ENCODE measurements at places on chromosomes 3 and 15.

DNA sequence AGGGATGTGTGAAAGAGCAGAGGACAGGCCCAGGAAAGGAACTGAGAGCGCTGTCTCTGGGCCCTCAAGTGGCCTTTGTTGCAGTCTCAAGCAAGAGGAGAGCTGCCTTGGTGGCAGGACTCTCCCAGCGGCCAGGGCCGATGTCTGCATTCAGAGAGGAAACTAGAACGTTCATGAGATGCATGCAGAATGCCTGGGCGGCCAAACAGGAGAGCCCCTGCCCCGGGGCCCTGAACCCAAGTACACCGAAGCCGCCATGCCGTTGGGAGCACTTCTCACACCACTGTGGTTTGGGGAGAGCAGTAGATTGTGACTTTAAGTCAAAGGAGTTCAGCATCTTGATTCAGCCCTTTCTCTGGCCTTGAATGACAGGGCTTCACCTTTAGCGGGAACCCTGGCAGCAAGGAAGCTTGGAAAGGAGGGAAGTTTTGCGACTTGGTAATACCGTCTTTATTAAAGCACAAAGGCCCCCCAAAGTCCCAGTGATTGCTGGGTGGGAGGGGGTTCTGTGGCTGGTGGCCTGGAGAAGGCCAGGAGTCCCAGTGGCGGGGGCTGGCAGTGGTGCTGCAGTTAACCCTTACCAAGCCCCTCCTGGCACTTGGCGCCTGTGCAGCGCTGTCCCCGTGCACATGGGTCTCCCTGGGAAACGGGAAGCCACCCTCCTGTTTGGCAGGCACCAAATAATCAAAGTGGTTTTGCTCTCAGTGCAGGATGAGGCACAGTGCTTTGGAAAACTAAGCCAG, 36.2 kb downstream of the SLC6A11 start:
- no peak for DNase-seq

GRCh38 chr15:90143166-90143655, 40.9 kb upstream of the IDH2 start:
- DNase-seq: no peak

- DNase-seq: no peak
Observed at GRCh38 chr3:158167737-158168557, 58.1 kb downstream of the RSRC1 start.

DNA sequence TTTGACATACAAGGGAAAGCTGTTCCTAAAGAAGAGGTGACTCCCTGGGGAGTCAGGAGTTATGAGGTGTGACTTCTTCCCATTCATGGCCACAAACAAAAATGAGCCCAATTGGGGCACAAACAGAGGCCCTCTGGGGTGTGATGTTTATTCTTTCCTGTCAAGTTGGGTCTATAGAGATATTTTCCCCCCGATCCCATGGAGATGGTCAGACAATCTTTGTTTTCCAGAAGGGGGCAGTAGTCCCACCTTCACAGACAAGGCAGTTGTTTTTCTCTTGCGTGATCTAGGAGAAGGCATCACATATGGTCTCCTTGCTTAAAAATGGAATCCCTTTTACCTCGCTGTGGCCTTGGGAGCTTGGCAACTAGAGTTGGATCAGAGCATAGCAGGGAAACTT, 110.3 kb downstream of the MFSD1 start:
- no peak for DNase-seq

DNA sequence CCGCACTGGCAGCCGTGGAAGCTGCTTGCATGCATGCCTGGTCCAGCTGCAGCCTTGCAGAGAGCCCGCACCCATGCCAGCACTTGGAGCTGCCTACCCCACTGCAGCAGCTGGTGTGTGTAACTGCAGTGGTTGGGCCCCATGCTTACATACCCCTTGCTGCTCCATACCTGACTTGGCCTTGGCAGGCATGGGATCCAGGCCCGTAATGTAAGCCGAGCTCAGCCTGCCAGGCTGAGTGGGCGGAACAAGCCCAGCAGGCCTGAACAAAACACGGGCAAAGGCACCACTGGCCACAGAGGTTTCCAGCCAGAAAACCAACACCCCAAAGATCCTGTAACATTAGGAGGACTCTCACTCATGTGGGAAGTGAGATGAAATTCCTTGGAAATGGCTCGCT, 48.3 kb downstream of the SLC6A20 start:
- no peak for DNase-seq

GRCh38 chr15:78676424-78677110, 35.6 kb upstream of the CHRNB4 start:
- DNase-seq: no peak

DNA sequence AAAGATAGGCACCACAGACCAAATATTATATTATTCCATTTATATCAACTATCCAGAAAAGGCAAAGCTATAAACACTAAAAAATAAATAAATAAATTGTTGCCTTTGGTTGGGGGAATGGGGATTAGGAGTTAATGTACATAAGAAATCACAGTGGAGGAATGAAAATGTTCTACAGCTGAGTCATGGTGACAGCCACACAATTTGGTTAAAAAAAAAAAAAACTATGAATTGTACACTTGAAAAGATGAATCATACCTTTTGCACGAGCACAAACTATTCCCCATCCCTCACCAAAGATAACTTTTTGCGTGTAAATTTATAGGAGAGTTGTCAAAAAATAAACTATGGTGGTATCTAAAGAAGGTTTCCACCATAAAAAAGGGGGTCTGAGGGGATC, 103.2 kb downstream of the TBC1D5 start:
- no peak for DNase-seq

DNA sequence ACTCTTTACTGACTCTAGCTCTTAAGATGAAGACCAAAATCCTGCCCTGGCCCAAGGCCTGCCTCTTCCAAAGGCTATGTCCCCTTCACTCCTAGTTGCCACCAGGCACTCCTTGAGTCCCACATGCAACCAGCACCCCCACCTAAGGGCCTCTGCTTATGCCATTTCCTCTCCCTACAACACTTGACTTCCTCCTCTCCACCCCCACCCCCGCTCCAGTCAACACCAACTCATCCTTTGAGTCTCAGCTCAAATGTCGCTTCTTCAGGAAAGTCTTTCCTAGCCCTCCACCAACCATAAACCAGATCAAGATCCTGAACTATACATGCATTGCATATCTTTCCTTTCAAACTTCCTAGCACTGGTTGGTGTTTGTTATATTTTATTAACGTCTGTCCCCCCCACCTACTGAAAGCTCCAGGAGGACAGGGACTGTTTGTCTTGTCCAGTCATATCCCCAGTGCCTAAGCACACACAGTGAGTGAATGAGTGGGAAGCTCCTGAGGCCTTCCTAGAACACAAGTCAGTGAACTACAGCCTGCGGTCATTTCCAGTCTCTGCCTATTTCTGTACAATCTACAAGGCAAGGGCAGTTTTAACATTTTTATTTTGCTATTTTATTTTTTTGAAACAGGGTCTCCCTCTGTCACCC, 7.3 kb downstream of the TBC1D2B start:
- no peak for DNase-seq

DNA sequence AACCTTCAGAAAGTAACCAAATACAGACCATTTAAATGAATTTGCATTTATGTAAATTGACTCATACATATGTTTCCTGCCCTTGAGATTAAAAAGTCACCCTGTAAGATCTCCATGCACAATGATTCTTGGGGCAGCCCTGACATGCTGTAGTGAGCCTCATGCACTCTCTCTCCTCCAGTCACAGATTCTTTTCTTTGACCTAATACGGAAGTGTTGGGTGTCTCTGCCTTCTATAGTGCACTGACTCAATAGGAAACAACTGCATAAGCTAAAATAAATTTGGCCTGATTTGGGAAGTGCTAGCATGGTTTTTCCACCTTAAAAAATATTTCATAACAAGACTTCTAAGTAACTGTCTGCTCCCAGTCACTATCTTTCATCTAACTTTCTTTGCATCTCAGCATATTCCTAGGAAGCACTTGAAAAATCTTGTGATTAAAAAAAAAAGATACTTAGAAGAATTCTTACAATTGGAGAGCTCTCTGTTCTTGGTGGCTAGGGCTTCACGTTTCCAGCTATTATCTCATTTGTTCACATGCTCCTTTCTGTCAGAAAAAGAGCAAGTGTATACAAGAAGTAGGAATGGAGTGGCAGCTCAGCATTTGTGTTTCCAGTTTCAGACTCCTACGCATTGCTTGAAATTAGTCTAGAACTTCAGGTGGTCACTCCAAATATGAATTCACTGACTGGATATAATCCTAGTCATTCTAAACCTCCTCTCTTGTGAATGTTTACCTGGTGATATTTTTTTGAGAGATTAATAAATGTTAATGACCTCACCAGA, 207.9 kb upstream of the COL8A1 start:
- no peak for DNase-seq

DNA sequence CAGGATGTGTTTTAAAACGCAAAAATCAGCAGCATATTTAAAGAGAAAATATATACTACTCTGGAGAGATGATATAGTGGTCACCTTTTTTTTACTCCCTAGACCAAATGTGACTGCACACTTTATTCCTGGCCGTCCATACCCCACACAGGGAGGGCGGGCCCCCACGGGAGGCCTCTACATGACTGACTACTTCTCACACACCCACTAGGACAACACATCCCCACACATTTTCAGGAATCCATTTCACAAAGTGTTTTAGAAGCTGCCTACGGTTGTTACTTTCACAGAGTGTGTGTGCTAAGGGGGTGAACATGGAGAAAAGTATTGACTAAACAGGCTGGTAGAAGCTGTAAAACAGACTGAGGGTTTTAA, 67.9 kb downstream of the CHSY1 start:
- DNase-seq: no peak
